Effector CD4-positive, alpha-beta T cell (primary cell): ENCODE measurements at places on chromosomes 16 and 17.

GRCh38 chr16:83692224-83692623 lies 115.6 kb upstream of the HSBP1 start:
- no peak for DNase-seq

DNA sequence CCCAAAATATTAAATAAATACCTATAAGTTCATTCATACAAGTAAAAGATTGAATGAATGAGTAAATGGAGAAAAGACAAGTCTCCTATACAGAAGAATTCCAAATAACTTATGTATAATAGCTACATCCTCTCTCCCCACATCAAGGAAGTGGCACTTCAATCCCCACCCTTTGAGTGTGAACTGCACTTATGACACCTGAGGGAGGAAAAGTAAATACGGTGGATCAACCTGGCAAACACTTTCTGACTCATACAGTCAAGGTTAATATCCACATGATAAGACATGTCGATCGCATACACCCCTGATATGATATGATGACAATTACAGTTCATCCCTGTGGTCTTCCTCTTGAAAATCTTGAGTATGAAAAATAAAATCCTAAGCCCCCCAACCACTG lies 18.0 kb downstream of the SLFN12L start:
- DNase-seq = no peak

DNA sequence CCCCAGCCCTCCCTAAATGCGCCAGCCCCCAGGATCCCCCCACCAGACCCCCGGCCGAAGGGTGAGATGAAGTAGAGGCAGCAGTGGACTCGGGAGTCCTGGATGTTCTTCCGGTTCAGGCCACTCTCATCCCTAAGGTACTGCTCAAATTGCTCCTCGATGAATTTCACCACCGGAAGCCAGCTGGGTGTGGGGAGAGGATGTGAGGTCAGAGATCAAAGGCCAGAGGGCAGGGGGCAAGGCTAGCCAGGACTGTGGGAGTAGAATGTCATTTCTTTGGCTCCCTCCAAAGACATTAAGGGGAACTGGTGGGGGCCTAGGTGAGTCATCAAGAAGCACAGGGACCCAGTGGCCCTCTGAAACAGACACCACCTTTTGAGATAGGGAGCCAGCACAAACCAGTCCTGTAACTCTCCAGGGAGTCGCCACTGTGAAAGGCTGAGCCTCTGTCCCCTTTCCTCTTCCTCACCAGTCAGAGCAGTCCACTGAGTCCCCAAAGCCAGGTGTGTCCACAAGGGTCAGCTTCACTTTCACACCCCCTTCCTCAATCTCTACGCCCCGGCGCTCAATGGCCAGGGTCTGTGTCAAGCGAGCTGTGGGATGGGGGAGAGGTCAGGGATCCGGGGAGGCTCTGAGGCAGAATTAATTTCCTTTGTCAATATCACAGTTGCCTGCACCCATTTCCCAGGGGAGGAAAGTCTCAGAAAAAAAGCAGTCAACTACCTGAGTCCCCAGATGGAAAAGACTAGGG lies 895 bp downstream of the SEPTIN1 start:
- no peak for DNase-seq

GRCh38 chr16:87698676-87699199 lies 67.0 kb downstream of the KLHDC4 start:
- no peak for DNase-seq

DNA sequence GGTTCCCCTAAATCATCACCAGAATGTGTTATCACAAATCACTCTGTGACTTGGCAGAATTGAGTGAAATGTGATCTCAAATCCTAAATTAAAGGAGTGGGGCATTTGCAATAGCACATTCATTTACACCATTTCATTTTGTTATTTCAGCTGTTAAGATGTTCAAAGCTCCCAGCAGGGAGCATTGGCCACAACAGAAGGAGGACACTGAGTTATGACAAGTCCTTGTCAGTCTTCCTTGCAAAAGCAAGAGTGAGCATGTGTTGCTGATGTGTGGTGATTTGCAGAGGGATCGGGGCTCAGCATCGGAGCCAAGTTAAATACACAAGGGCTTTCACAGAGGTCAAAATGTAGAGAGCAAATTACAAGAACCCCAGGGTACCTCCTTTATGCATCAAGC lies 372.2 kb upstream of the CDH5 start:
- DNase-seq = no peak

DNA sequence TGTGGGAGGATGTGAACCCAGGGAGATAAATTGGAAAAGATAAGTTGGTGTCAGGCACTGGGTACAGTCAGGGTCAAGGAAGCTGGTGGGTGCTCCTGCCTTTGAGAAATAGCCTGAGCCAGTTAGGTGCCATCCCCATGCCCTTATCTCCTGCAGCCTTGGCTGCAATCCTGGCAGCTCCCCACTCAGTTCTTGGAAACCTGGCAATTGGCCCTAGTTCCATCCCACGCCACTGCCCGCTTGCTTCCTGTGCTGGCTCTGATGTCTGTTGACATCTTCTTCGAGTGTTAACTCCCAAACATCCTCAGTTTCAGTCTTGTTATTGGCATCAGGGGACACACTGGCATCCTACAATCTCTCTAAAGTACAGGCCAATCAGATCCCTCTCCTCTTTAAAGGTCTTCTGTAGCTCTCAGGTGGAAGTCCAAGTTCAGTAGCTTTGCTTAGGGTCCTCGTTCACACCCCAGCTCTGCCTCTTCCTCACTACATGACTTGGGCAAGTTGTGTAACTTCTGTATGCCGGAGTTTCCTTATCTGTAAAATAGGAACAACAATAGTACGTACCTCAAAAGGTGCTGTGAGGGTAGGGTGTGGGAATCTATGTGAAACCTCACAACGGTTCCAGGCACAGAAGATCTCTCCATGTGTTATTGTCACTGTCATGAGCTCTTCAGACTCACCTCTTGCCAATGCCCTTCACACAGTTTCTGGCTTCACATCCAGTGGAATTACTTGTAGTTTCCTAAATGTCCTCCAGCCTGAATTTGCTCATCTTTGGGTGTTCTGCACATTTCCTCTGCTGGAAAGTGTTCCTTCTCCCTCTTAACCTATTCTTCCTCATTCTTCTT lies 13.5 kb upstream of the PRKAR1A start:
- no peak for DNase-seq

GRCh38 chr16:69294051-69294450 lies 17.1 kb upstream of the VPS4A start:
- DNase-seq = no peak

DNA sequence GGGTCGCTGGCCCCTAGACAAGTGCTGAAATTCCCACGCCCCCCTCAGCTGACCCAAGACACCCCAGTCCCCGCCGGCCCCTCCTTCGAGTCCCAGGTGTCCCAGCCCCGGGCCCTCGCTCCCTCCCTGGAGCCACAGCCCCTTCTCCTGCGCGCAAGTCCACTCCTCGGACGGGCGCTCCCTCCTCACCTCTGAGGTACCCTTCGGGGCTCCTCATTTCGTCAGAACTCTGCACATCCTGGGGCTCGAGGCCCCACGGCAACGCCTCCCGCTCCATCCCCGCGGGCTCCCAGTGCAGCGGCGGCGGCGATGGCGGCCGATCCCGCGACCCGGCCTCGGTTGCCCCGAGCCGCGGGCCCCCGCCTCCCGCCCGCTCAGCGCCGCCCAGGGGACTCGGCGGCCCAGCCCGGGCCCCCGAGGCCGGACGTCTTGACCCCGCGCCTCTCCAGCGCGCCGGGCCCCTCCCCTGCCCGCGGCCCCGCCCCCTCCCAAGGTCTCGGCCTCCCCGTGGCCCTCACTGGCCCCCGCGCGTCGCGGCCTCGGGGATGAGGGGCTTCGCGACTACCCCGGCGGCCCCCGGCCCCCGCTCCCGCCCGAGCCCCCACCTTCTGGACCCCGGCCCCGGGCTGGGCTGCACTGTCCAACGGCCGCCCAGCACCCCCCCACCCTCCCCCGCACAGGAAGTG lies at the start of gene ZNF768:
ZNF768 (minus strand) TSS at position 430 of the 686 bp plus-strand sequence; CDS start at position 277, 153 bp downstream.
- DNase-seq = no peak

- DNase-seq = no peak
Observed at GRCh38 chr17:61398721-61399130, 917 bp upstream of the TBX2 start.

GRCh38 chr17:45098081-45098868 lies 34.0 kb downstream of the PLCD3 start:
- DNase-seq = no peak

DNA sequence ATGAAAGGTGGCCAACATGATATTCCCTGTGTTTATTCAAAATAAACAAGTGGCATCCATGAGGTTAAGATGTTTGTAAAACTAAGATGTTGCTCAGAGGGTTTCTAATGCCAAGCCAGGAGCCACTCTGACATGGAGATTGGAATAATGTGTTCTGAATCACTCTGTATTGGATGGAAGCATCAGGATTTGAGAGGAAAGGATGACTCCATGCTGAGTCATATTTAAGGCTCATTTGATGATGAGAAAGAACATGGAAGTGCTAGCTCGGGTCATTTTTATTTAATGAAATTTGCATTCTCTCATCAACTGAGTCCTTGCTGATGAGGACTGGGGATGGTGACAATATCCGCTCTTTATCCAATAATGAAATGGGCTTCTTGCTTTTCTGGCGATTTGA lies 6.2 kb downstream of the VAT1L start:
- DNase-seq = no peak

- DNase-seq = no peak
Observed at GRCh38 chr17:36069136-36069535, 5.1 kb downstream of the CCL18 start.

DNA sequence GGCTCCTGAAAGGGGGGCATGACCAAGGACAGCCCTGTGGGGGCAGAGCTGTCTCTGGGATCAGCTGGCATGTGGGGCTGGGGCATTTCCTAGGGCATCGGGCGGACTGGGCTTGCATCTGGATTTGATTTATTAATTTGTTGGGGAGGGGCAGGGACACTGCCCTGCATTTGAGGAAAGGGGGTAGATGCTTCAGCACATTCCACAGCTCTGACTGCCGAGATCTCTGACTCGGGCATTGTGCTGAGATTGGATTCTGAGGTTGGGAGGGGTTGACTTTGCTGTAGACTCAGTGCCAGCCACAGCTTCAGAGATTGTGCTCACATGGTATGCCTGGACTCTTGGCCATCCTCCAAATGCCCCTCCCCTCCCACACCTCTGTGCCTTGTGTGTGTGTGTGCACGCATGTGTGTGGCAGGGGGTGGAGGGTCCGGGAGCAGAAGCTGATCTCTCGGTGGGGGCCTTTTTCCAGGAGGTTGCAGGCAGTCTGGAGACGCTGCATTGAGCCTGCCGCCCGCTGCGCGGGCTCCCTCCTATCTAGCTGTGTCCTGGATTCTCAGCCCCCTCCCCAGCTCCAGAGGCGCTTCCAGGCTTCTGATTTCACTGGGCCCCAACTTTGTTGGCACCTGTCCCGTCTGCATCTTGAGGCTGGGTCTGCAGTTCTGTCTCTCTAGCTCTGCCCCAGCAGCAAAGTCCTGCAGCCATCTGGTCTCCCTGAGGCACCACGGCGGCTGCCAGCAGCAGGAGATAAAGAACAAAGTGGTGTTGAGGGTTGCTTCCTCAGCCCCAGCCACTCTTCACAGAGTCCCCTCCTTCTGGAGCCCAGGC lies 14.9 kb downstream of the IGFBP4 start:
- no peak for DNase-seq

GRCh38 chr17:67216578-67217320 lies 28.2 kb downstream of the HELZ start:
- no peak for DNase-seq

DNA sequence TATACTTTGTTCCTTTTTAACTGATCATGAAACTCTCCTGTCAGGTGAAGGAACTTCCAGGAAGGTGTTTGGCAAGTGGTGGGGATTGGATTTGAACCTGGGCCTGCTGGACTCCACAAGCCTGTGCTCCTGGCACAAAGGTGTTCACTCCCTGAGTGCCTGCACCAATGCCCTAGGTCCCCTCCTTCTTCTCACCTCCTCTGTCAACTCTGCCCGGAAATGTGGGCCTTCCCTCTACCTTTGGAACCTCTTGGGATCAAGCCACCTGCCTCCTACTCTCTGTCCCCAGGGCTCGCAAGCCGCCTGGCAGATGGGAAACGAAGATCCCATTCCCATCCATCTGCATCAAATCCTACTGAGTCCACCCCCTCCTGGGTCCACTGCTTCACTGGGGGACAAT lies 40.0 kb downstream of the RTN4RL1 start:
- DNase-seq = no peak

DNA sequence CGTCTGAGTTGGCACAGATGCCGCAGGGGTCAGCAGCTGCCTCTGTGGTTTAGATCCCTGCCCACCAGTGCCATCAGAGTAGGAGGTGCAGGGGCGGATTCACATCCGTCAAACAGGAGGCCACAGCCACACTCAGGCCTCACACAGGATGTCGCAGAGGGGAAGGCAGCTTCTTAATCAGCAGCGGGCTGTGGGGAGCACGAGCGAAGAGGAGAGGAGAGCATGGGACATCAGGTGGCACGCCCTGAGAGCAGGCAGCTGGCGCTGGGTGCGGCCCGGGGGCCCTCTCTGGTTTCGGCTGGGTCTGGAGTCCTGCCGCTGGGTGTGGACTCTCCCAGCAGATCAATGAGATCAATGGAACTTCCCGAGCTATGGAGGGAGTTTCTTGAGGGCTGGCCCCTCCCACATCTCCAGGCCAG lies 9.6 kb downstream of the LLGL2 start:
- peak; percentile 25 for DNase-seq

DNA sequence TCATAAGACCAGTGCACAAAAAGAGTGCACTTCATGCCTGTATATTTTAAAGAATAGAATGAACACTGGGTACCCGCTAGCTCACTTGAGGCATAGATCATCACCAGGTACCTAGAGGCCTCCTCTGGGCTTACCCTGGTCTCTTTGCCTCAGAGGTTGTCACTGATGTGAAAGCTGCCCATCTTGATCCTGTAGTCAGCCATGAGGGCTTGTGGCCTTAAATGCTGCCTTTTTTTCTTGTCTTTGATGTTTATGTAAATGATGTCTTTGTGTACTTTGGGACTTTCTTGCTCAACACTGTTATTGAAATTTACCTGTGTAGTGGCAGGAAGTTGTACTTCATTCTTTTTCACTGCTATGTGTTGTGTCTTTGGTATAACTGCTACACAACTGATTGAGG lies 26.8 kb upstream of the SLC5A10 start:
- DNase-seq = no peak

GRCh38 chr16:57609541-57610401 lies 18.7 kb upstream of the ADGRG1 start:
- no peak for DNase-seq

DNA sequence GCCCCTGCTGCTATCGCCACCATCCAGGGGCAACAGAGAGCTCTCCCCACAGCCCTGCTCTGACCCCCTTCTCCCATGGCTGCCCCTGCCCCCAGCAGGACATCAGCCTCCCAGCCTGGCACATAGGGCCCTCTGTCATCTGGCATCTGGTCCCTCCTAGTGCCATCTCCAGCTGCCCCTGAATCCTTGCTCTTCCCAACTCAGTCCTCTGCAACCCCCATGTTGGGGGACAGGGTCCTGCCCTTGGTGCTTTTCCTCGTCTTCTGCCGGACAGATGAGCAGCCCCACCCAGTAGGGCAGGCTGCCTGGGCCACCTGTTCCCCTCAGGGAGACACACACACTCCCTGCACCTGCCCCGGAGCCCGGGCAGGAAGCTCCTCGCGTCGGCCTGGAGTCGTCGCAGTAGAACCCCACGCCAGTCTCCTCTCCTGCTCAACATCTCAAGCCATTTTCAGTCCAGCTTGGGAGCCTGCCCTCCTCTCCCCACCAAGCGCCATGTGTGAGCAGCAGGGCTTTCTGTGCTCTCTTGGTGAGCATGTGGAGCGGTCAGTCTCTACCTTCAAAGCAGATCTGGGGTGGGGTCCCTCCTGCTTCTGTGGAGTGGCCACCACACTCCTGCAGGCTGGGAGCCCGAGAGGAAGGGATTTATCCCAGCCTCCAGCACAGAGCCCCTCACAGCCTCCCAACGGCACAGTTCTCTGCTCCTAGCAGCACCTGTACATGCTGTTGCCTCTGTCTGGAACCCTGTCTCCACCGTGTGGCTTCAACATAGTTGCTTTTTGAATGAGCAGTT lies 28.2 kb downstream of the TNFRSF13B start:
- DNase-seq = no peak
